Spinal cord (tissue), 10 donors: ENCODE measurements at places on chromosomes 2 and 18.

DNA sequence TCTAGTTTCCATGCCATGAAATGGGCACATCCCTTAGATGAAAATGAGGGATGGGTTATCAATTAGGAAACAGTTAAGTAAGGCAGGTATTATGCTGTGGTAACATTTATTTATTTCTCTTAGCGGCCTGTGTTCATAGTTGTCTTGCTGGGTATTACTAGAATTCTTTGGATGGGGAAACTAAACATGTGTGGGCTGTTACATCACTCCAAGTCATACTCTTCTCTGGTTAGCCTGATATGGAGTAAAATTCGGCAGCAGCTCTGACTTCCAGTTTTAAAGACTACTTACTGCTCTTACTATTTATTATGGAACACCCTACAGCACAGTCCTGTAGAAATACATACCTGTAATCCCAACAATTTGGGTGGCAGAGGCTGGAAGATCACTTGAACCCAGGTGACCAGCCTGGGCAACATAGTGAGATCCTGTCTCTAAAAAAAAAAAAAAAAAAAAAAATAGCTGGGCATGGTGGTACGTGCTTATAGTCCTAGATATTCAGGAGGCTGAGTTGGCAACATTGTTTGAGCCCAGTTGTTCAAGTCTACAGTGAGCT lies 33.1 kb upstream of the RASGRP3 start:
- DNase-seq: no peak

DNA sequence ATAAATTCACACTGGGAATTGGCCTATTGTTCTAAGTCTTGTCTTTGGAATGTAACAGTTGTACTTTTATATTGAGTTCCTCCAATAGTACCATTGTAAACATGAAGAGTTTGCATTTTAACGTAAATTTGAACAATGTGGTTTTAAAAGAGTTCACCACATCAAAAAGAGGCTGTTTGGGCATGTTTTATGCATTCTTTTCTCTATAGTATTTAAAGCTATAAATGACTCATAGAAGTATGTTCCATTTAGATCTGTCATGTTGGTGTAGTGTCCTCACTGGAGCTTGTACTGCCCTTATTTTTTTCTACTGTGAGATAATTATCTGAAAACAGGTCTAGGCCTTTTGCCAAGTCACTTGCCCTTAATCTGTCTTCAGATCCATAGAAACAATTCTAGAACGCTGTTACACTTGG lies 141.9 kb downstream of the RHBDD1 start:
- DNase-seq: peak; percentile 45

GRCh38 chr2:221517696-221518151 lies 54.4 kb downstream of the EPHA4 start:
- DNase-seq: no peak

GRCh38 chr2:110173523-110173922 lies 31.3 kb downstream of the NPHP1 start:
- DNase-seq: no peak

GRCh38 chr2:54657664-54658083 lies 65.8 kb upstream of the EML6 start:
- DNase-seq: no peak

- DNase-seq: no peak
Observed at GRCh38 chr2:86297382-86298147, 39.9 kb downstream of the REEP1 start.

DNA sequence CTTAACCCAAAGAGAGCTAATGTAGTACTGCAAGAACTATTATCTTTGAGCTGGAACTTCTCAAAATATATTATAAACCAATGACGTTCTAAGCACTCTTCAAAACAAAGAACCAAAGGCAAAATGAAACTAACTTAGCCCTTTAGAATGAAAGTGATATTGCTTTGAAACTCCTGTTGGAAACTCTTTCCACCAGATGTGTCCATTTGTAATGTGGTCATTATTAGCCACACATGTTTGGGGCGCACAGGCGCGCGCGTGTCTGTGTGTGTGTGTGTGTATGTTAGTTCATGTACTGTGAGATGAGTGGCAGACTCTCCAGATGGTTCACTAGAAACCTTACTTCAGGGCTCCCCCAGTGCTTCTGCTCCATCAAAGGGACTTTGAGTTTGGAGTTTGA lies 323.4 kb downstream of the BCL11A start:
- no peak for DNase-seq

DNA sequence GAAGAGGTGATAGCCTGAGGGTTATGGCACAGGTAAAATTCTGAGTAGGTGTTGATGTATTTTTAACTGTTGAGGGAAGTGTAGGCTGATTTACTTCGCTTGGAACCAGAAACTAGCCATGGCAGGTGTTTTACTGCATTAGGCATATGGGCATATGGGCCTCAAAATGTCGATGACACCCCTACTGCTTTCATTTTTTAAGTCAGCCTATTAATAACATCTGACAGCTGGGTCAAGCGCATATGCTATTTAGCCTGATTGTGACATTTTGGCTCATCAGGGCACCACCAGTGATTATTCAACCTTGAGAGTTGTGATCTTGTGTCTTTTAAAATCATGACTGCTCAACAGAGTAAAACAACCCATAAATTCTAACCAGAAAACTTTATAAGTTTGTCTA lies 1396.9 kb upstream of the NXPH2 start:
- DNase-seq: no peak

- no peak for DNase-seq
Observed at GRCh38 chr2:220512419-220512818, 885.0 kb downstream of the SLC4A3 start.

GRCh38 chr2:159153063-159153462 lies 133.4 kb downstream of the WDSUB1 start:
- no peak for DNase-seq

GRCh38 chr2:8984157-8984556 lies 19.3 kb downstream of the MBOAT2 start:
- DNase-seq: no peak
